Fibroblast of skin of abdomen (primary cell): ENCODE measurements at places on chromosomes 3 and 15.

- DNase-seq, result peak; percentile 46
Measured at GRCh38 chr3:134650431-134651346, at the start of gene KY. Gene KY (minus strand): TSS chr3:134651022. CDS start chr3:134650960, 62 bp downstream.

DNA sequence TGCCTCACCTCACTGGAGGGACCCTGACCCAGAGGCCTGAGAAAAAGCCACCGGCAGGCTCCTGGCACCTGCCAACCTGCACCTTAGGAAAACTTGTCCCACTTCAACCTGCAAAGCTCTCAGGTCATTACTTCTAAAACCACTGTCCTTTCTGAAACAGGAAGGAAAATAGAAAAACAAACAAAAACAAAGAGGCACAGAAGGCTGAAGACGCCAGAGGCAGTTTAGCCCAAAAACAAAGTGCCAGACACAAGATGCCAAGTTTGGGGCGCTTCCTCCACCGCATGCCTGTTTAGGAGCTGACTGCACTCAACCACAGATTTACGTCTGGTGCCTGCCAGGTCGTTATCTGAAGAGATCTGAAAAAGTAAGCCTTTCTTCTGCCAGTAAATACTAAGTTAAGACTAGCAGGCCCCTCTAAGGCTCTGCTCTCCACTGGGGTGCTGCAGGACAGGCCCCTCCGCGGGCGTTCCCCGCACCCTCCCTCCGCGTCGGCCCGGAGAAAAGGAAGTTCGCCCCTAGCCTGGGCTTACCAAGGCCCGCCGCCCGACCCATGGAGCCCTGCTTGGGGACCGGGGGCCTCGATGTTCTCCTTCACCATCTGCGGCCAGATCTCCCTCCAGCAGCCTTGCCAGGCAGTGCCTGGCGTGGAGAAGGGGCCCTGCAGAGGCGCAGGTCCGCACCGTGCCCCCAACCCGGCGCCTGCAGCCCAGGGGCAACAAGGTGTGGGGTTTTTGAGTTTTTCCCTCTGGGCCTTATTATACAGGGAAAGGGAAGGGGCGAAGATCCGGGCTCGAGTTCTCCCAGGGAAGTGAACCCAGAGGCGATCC is 1.3 kb downstream of the GOLGA8A start:
- peak; percentile 4 for DNase-seq

DNA sequence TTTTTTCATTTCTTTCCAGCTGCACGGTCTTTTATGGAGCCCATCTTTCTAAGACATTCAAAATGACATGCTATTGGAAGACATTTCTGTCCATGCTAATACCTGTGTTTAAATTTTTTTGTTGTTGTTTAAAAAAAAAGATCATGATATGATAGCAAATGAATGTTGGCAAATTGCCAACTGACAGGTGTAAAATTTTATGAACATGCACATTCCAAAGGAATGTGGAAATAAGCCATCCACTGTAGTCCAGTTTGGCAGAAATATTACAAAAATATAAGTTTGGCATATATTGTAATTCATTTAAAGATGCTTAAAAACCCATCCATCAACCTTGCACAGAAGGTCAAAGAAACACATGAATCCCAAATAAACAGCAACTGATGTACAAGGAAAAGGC is 75.6 kb upstream of the WNT5A start:
- no peak for DNase-seq

- no peak for DNase-seq
Measured at GRCh38 chr15:42387603-42388002, 28.3 kb downstream of the CAPN3 start.

DNA sequence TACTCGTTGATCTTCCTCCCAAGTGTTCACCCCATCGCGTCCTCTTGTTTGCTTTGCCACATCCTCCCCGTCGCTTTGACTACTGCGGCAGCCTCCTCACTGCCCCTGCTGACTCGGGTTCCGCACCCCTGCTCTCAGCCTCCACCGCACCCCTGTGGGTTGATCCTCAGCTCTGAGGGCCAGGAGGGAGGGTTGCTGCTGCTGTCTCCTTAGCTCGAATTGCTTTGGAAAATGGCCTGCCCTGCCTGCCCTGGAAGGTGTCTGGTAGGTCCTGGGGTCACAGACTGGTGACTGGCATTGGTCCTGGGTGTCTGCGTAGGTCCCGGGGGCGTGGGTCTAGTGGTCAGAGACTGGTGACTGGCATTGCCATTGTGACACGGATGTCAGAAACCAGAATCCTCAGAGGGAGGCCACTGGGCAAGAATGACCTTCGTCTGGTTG is 9.4 kb downstream of the MUC4 start:
- DNase-seq, result no peak

GRCh38 chr3:175129571-175129970 is 270.4 kb downstream of the NAALADL2 start:
- DNase-seq, result no peak

DNA sequence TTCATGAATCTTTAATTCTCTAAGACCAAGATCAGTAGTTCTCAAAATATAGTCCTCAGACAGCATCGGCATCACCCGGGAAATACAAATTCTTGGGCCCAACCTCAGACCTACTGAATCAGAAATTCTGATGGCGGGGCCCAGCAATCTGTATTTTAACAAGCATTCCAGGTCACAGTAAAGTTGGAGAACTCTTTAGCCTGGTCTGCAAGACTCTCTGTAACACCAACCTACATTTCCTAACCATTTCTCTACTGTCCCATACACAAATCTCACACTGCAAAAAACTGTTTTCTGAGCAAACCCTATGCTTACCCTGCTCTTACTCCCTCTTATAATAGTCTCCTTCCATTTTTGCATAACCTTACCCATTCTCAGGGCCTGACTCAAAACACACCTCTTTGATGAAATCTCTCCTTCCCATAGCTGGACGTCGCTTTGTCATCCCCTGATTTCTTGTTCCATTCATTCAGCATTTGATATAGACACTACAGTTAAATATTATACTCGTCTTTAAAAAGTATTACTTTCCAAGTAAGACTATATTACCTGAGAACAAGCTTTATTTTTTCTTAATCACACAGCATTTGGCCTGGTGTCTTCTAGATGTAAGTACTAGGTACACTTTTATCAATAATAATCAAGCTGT is 83.3 kb upstream of the MYO5C start:
- DNase-seq, result no peak

DNA sequence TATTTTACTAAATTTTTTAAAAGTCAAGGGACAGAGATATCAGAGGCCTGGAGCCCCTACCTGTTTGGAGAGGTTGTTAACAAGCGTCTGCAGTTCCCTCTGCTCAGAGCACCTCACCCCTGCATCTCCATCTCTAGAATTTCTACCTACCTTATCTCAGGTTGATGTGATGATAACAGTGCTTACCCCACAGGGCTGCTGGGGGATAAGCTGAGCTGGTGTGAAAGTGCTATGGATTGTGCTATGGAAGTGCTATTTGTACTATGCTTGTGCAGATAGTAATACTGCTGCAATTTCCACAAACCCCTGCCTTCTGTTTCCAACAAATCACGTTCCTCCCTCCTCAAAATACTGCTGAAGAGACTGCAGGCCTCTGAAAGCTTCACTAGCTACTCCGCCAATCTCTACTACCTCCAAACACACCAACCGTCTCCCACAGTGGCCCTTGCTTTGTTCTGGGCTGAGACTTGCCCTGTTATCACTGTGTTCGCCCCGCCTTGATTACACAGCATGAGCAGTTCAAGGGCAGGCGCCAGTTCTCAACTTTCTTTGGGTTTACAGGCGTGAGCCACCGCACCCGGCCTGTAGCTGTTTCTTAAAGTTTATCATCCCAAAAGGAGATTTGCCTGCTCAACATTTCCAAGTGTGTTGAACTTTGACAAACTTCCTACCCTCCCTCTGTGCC is 28.4 kb upstream of the PARL start:
- no peak for DNase-seq

DNA sequence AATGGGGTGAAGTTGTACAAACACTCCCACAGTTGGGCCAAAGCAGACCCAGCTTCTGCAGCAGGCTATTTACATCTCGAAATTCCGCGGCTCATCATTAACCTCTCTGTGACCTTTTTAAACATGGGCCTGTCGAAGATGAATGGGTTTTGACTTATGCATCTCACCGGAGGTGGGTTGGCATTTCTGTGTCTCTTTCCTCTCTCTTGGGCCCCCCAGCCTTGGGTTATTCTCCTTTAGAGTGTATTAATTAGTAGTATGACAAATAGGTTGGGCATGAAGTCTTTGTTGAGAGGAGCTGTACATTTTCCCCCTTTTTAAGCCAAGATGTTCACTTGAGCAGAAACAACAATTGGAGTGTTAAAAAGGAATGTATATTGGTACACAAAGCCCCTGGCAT is 9.8 kb downstream of the SMAD6 start:
- peak; percentile 33 for DNase-seq
